Ascending aorta (tissue), 2 donors: ENCODE measurements at places on chromosomes 7 and 10. TPM values are rescaled to one million over a fixed set of nuclear protein-coding genes. Genes with fewer than 3 reads are reported as not detected.
A peak's percentile ranks its signal among the peaks of the same experiment; 100 is the strongest.

- no peak overlapping the region for H3K4me3 ChIP-seq
- no peaks in the 10 kb centered on the region for H3K36me3 ChIP-seq
- H3K27me3 ChIP-seq: no peaks in the 10 kb centered on the region
- no peak for DNase-seq
- no peaks in the 10 kb centered on the region for H3K4me1 ChIP-seq
These were observed 5.7 kb downstream of the ARHGAP22 start for GRCh38 chr10:48598936-48599829.

DNA sequence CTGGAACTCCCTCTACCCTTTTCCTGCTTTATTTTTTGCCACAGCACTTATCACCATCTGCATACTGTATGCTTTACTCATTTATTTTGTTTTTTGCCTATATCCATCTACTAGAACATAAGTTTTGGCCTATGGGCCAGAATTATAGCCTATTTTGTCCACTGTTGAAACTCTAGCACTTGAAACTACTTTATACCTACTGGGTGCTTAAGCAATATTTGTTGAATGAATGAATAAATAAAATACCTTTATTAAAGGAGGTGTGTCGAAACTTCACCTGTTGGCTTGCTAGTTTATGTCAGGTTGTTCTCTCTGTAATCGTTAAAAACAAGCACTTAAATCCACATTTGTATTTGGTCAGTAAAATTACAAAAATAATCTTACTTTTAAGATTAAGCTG is 53.3 kb downstream of the MTERF1 start:
- no peak overlapping the region for H3K27ac ChIP-seq
- no peak overlapping the region for H3K4me3 ChIP-seq
- H3K36me3 ChIP-seq: no peaks in the 10 kb centered on the region

ANK3 gene
- total RNA-seq: 28.3 TPM

GRCh38 chr10:121713486-121713885 is 115.2 kb upstream of the FGFR2 start:
- H3K36me3 ChIP-seq: no peaks in the 10 kb centered on the region
- H3K27ac ChIP-seq: no peak overlapping the region
- no peaks in the 10 kb centered on the region for H3K4me1 ChIP-seq
- DNase-seq: no peak

DNA sequence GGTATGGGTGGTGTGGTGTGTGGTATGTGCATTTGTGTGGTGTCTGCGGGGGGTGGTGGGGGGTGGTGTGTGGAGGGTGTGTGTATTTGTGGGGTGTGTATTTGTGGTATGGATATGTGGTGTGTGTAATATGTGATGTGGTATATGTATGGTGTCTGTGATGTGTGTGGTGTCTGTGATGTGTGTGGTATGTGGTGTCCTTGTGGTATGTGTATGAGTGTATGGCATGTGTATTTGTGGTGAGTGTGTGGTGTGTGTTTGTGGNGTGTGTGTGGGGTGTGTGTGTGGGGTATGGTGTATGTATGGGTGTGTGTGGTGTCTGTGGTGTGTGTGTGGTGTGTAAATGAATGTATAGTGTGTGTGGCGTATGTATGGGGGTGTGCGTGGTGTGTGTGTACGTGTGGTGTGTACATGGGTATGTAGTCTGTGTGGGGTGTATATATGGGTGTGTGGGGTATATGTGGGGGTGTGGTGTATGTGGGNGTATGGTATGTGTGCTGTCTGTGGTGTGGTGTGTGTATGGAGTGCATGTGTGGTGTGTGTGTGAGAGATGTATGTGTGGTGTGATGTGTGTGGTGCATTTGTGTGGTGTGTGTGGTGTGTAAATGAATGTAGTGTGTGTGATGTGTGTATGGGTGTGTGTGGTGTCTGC is 27.1 kb upstream of the CHST15 start:
- H3K36me3 ChIP-seq: no peaks in the 10 kb centered on the region
- no peak overlapping the region for H3K27ac ChIP-seq
- H3K27me3 ChIP-seq: no peaks in the 10 kb centered on the region
- no peaks in the 10 kb centered on the region for H3K4me1 ChIP-seq

DNA sequence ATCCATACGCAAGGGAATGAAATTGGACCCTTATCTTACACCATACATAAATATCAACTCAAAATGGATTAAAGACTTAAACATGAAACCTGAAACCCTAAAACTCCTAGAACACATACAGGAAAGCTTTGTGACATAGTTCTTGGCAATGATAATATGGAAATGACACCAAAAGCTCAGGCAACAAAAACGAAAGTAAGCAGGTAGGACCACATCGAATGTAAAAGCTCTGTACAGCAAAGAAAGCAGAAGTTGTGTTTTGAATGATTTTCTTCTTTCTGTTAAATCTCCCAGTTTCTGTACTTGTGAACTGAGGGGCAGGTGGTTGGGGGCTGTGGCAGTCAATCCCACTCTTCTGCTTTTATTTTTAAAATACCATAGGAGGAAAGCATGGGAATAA is 368.4 kb upstream of the PODXL start:
- no peak overlapping the region for H3K4me3 ChIP-seq
- H3K36me3 ChIP-seq: no peaks in the 10 kb centered on the region
- H3K27me3 ChIP-seq: no peaks in the 10 kb centered on the region
- DNase-seq: no peak

IFIT1B gene
- not detected for total RNA-seq

- peaks cover 10% of the 10 kb centered on the region for H3K4me1 ChIP-seq
- no peak for DNase-seq
- no peaks in the 10 kb centered on the region for H3K27me3 ChIP-seq
- no peaks in the 10 kb centered on the region for H3K36me3 ChIP-seq
- peak within 1 kb of the TSS; percentile 98 for H3K4me3 ChIP-seq
- peak within 1 kb of the TSS; percentile 61 for H3K27ac ChIP-seq
These were observed at the start of gene PAOX for GRCh38 chr10:133379152-133379800. TSS of gene PAOX (plus strand) at chr10:133379262. CDS start at chr10:133379317, 55 bp downstream.

DNA sequence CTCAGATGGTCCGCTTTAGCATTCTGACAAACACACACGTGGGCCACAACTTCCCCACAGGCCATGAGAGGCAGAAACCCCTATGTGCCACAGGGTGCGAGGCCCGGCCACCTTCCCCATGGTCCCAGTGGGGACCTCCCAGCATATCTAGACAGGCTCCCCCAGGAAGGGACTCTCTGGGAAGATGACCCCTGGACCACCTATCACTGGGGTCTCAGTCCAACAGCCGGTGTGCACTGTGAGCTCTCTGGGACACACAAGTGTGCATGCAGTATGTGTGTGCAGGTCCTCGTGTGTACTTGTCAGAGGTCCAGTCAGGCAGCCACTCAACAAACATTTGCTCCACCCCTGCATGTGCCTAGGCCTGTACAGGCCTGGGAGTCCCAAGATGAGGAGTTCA is 18.7 kb downstream of the GRID1 start:
- H3K4me3 ChIP-seq: no peak overlapping the region
- no peaks in the 10 kb centered on the region for H3K27me3 ChIP-seq
- H3K4me1 ChIP-seq: no peaks in the 10 kb centered on the region
- DNase-seq: no peak

DNA sequence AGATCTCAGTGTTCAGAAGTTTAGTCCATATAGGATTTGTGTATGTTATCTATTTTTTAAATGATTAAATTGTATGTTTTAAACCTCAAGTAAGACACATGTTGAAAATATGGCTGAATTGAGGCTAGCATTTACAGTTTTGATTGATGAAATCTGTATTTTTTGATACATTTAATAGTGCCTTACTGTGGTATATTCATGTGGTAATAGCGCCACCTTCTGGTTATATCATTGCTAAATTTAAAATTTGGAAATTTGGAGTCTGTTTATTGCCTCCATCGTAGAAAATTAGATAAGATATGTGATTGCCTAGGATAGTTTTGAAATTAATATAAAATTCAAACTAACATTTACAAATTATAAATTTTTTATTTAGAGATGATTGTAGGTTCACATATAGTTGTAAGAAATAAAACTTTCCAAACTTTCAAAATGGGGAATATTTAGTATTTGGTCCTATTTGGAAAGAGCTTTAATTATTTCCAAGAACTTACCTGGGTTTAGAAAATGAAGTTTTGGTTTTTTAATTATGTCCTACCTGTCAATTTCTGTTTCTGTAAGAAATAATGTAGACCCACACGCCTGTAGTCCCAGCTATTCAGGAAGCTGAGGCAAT is 19.1 kb upstream of the ARMS2 start:
- no peaks in the 10 kb centered on the region for H3K4me1 ChIP-seq
- H3K27me3 ChIP-seq: no peaks in the 10 kb centered on the region
- H3K4me3 ChIP-seq: no peak overlapping the region

GRCh38 chr10:133279326-133280226 is 2.9 kb upstream of the ADAM8 start:
- peaks cover 48% of the 10 kb centered on the region for H3K36me3 ChIP-seq
- no peak for DNase-seq
- no peaks in the 10 kb centered on the region for H3K27me3 ChIP-seq
- H3K27ac ChIP-seq: no peak overlapping the region
- H3K4me1 ChIP-seq: peaks cover 3% of the 10 kb centered on the region

GRCh38 chr10:93277360-93277759 is 203.7 kb downstream of the CYP26A1 start:
- H3K36me3 ChIP-seq: no peaks in the 10 kb centered on the region
- no peaks in the 10 kb centered on the region for H3K4me1 ChIP-seq
- no peak for DNase-seq
- no peak overlapping the region for H3K27ac ChIP-seq

MYH16 gene
- not detected for total RNA-seq

- no peaks in the 10 kb centered on the region for H3K27me3 ChIP-seq
- H3K4me1 ChIP-seq: no peaks in the 10 kb centered on the region
- H3K36me3 ChIP-seq: no peaks in the 10 kb centered on the region
- DNase-seq: no peak
- H3K27ac ChIP-seq: no peak overlapping the region
These were observed 182.8 kb upstream of the AOAH start for GRCh38 chr7:36906956-36907635.
